ENCODE measurements at places on chromosomes 7 and 10.

DNA sequence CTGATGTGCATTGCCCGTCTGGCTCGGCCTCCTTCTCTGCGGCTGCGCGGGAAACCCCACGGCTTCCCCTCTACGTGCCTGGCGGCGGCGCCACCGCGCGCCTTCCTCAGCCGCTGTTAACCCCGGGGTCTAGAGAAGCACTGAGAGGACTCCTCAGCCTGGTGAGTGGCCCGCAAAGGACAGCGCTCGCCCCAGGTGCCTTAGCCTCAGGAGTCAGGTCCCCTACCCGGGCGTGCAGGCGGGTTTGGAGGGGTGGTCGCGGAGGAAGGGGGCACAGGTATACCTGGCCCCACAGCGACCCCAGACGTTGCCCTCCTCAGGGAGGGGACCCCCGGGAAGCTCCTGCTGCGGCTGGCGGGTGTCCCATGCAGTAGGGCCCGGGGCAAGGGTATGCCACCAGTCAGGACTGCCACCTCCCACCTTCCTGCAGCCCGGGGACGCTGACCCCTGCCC is 51.0 kb downstream of the ARL5B start:
- no peak for DNase-seq

- no peak for DNase-seq
Measured at GRCh38 chr7:106220307-106220706, 64.5 kb downstream of the NAMPT start.

DNA sequence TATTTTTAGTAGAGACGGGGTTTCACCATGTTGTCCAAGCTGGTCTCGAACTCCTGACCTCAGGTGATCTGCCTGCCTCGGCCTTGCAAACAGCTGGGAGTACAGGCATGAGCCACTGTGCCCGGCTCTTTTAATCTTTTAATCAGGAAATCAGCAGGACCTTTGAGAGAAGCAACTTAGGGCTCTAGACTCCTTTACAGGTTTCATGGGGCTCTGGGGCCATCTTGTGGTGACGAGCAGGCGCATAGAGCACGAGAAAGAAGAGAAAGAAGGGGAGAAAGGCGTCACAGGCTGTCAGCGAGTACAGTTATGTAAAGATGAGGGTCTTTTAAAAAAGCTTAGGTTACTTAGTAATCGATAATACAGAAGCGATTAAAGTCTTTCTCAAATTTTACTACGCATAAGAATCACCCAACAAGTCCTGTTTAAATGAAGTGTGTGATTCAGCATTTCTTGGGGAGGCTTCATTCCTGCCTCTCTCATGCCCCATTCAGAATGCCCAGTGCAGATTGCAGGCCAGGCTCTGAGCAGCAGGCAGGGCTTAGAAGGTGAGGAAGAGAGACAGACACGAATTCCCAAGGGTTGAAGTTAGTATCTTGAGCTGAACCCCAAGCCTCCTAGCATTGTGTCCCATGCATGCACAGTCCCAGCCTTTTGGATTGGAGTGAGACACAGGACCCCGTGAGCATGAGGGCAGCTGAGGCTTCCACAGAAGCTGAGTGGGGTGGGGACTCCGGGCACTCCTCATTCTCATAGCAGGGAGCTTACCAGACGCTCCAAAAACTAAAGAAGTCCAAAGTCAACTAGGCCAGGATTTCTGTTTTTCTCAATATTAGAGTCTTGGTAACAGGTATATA is 23.6 kb upstream of the PFKP start:
- DNase-seq: peak; percentile 46

DNA sequence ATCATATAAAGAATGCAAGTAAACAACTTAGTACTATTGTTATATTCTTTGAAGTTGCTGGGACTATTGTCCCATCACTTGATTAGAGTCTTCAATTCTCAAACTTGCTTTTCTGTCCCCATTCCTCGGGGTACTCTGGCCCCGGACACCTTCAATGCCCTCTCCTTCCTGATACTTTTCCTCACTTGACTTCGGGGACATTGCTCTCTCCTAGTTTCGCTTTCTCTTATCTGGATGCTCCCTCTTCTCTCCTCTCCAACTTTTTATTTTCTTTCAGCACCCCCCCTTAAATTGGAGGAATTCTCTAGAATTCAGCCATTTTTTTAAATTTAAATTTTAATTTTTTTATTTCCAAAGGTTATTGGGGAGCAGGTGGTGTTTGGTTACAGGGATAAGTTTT is 10.6 kb upstream of the OPTN start:
- no peak for DNase-seq

GRCh38 chr7:10740805-10741204 is 232.9 kb upstream of the PHF14 start:
- no peak for DNase-seq

DNA sequence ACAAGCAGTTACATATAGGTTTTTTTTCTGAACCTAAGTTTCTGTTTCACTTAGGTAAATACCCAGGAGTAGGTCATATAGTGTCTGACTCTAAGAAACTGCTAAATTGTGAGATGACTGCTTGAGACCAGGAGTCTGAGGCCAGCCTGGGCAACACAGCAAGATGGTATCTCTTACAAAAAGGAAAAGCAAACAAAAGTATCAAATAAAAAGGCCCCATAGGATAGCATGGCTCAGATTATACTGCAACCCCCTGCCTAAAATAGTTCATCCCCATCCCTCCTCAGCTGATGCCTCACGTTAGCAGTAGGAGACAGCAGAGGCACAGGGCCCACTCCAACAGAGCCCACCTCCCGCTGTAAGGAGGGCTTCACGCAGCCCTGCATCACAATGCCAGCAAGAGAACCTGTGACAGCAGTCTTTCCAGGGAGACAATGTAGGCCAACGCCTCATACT is 90.3 kb downstream of the SRPK2 start:
- no peak for DNase-seq

DNA sequence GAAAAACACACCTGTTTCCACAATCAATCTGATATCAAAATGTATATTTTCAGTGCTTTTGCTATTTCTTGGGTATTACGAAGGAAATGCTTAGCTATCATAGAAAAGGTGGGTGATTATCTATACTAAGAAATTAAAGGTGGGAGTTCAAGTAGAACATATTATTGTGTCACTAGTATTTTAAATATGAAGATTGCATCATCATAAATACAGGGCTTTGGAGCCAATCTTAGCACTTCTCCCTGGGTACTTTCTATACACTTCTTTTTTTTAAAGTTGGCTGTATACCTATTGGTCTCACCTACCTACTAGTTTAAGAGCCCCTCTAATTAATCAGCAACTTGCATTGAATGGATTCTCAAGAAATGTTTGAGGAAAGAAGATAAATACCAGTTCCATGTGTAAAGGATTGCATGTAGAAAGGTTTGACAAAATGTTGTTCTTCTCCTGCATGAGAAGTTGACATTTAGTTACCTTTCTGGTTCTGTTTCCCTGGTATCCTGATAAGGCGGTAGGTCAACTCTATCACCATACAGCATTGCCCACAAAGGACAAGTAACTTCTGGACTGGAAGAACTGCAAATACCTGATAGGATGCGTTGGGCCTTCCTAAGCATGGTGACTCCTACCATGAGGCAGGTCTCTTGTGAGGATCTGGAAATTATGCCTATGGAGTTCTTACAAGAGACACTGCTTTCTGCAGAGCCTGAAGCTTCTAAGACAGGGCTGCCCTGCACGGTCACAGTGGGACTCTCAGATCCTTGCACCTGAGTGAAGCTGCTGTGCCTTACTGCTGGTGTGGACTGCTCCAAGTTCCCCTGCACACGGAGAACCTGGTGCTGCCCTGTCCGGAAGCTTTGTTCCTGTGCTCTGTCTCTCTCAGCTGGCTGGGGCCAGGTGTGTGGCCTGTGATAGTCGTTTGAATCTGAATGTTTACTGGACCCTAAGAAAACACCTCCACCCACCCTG is 32.1 kb upstream of the PDSS1 start:
- DNase-seq: no peak

DNA sequence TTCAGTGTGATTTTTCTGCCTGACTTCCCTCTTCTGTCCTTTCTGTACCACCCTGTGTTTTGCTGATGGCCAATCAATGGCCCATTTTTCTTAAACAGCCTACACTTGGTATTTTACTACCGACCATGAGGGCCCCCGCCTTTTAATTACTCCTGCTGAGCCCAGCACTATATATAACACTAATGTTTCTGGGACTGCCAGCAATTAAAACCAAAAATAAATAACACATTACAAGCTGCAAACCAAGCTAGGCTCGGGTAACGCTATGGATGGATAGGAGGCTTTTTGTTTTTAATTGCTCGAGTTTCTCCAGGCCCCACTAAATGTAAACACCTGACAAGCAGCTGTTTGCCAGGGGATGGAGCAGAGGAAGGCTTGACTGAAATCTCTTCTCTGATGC is 915.4 kb upstream of the AUTS2 start:
- DNase-seq: no peak

GRCh38 chr7:139808846-139809442 is 20.1 kb upstream of the TBXAS1 start:
- DNase-seq: no peak

GRCh38 chr10:63917363-63917762 is 396.2 kb downstream of the REEP3 start:
- no peak for DNase-seq

DNA sequence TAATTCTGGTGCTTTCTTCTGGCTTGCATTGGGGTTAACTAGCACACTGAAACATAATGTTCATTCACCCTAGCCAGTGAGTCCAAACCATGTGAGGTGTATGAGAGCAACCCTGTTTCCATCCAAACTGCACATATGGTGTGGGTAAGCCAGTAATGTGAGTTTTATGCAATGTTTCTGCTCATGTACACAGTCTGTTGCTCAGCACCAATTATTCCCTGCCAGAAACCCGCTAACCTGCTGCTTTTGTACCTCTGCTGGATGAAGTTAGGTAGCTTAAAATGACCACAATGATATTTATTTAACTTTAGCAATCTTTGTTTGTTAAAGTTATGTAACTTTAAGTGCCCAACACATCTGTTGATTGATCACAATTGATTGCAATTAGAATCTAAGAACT is 93.7 kb upstream of the RPA3 start:
- no peak for DNase-seq

DNA sequence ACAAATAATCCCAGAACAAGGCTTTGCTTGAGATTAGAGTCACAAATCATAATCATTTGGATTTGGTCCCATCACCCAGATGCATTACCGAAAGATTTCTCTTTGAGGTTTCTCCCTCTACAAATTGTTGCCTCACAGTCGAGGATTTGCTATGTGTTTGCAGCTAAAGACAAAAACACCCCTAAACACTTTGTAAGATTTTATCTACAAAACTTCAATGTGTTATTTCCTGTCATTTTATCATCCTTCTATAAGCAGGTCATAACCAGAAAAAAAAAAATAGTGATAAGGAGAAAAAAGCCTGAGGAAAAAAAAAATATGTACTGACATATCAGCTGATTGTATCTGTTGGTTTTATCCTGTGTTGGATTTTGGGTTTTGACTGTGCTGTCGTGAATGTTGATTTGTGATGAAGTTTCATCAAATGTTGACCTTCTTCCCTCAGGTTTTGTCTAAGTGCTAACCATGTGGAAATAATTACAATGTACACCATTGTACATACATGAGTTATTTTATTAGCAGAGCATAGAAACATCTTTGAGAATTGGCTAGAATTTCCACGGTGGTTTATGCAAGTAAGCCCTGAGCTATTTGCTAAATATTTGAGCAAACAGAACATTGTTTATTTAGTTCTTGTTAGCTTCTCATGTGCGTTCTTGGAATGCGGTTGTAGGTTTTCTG is 274.4 kb downstream of the NEBL start:
- DNase-seq: peak; percentile 62

DNA sequence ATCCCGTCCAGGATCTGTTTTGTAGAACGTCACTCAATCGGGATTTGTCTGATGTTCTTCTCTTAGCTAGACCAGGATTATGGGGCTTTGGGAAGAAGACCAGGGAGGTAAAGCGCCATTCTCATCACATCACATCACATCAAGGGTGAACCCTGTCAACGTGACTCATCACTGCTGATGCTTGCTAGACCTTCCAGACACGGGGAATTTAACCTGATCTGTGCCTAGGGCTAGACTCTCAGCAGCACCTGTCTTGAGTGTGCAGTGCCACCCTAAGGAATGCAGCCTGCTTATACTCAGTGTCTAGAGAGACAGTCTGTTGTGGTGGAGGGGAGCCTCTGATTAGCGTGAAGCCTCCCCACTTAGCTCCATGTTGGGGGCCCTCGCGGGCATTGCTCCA is 678.6 kb upstream of the FOXK1 start:
- no peak for DNase-seq

- DNase-seq: no peak
Measured at GRCh38 chr10:128074589-128074988, 51.6 kb downstream of the MKI67 start.

- no peak for DNase-seq
Measured at GRCh38 chr10:73509695-73510094, 13.9 kb upstream of the PPP3CB start.

DNA sequence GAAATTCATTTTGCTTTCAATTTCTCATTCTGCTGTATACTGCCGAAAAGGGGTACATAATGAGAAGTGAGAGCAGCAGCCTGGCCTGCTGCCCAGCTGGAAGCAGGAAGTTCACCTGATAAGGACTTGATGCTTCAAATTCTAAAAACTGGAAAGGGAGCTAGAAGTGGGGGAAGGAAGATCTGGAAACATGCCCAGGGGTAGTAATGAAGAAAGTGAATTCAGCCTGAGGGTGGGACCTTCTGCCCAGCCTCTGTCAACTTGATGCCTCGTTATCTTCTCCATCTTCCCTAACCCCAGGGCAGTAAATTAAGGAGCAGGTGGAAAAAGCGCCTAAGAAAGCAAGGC is 69.4 kb downstream of the ARMH3 start:
- no peak for DNase-seq

DNA sequence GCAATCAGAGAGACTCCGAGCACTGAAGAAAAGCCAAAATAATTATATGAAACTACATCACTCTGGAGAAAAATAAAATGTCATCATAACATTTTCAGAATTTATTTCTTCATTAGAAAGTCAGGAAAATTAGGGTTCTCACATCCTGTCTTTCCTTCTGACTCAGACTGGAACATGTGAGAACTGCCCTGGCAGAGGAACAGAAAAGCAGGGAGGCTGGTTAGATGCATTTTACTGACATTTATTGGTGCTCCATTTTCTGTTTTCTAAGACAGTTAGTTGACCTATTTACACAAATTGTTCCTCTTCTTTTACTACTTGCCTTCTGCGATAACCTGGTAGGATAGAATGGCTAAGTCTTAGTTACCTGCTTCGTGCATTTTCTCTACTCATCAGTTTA is 58.6 kb upstream of the ANK3 start:
- no peak for DNase-seq

DNA sequence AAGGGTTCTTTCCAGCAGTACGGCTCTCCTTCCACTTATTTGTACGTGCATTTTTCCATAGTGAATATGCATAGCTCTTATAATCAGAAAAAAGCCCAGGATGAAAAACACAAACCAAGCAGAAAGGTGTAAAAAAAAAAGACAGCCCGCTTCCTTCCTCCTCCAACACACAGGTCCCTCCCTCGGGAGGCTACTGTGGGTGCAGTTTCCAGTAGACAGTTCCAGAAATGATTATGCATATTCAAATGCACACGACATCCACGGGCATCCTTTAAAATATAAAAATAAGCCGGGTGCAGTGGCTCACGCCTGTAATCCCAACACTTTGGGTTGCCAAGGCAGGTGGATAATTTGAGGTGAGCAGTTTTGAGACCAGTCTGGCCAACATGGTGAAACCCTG is 59.9 kb downstream of the TNRC18 start:
- no peak for DNase-seq

- no peak for DNase-seq
Measured at GRCh38 chr7:34190299-34190698, 285.0 kb downstream of the BMPER start.

GRCh38 chr7:94444813-94445212 is 50.1 kb downstream of the COL1A2 start:
- no peak for DNase-seq
